Activated T-cell treated with anti-CD3 and anti-CD28 coated beads, Interleukin-2, amount 50 U/mL, for 72 hours (primary cell): ENCODE measurements at places on chromosomes 12 and 14. TPM values are rescaled to one million over a fixed set of nuclear protein-coding genes. Genes with fewer than 3 reads are reported as not detected.

P2RX2 gene
- not detected for total RNA-seq

GRCh38 chr12:67892259-67893021 lies 96.8 kb upstream of the IFNG-AS1 start:
- H3K27ac ChIP-seq: no peak overlapping the region
- peaks cover 7% of the 10 kb centered on the region for H3K4me1 ChIP-seq
- no peak for DNase-seq
- H3K36me3 ChIP-seq: no peaks in the 10 kb centered on the region
- no peaks in the 10 kb centered on the region for H3K27me3 ChIP-seq
- H3K4me3 ChIP-seq: no peak overlapping the region

LRTM2 gene
- not detected for total RNA-seq

MAP3K9 gene
- total RNA-seq: 7.5 TPM

C1S gene
- 4.0 TPM for total RNA-seq

DNA sequence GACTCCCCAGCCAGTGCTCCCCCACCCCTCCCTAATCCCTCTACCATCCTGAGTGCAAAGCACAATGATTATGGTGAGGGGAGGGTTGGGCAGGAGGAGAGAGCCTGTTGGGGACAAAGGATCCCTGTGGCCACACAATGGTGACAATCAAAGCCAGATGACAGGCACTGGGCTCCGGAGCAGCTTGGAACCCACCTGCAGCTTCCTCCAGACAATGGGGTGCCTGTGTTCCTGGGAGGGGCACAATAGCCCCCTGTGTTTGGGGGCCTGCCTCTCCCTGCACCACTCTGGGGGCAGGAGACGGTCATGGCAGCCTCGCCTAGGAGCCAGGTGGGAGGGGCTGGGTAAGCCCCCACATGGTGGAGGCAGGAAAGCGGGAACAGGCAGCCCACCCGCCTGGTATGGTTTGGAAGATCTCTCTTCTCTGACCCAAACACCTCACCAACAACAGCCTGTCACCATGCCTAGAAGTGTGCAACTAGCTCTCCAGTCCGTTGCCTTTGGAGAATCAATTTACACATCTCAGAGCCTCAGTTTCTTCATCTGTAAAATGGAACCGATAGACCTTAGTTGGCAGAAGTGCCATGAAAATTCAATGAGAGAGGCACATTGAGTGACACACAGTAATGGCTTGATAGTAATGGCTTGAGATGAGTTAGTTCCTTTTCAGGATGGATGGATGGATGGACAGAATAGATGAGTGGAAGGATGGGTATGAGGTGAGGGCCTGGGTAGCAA lies 53.0 kb downstream of the MVK start:
- no peak overlapping the region for H3K27ac ChIP-seq
- peaks cover 23% of the 10 kb centered on the region for H3K27me3 ChIP-seq
- H3K4me1 ChIP-seq: peaks cover 9% of the 10 kb centered on the region
- DNase-seq: no peak
- H3K4me3 ChIP-seq: no peak overlapping the region

DNA sequence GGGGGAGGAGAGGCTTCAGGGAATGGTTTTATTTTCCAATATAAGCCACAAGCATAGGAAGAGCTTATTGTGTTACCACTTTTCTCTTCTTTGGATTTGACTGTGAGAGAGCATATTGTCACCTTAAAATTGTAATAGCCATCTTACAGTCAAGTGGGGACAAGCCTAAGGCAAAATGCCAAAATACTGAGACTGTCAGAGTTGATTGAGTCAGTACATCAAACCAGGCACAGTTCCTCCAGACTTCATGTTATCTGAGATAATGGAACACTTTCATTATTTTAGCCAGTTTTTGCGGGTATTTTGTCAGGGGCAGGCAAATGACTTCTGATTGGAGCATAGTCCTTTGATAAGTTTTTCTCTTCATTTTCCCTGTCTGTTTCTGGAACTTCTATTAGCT lies 19.5 kb upstream of the NUBPL start:
- H3K27ac ChIP-seq: no peak overlapping the region
- peaks cover 25% of the 10 kb centered on the region for H3K27me3 ChIP-seq
- H3K4me3 ChIP-seq: no peak overlapping the region
- no peaks in the 10 kb centered on the region for H3K4me1 ChIP-seq
- no peak for DNase-seq
